ENCODE measurements at places on chromosomes 1 and 21.
A peak's percentile ranks its signal among the peaks of the same experiment; 100 is the strongest.

DNA sequence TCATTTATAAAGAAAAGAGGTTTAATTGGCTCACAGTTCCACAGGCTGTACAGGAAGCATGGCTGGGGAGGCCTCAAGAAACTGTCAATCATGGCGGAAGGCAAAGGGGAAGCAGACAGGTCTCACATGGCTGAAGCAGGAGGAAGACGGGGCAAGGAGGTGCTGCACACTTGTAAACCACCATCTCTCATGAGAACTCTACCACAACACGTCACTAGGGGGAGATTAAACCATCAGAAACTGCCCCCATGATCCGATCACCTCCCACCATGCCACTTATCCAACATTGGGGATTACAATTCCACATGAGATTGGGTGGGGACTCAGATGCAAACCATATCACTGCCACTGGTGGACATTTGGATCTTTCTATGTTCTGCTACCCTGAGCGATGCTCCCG, 351.4 kb downstream of the NPHP4 start:
- DNase-seq, result no peak

DNA sequence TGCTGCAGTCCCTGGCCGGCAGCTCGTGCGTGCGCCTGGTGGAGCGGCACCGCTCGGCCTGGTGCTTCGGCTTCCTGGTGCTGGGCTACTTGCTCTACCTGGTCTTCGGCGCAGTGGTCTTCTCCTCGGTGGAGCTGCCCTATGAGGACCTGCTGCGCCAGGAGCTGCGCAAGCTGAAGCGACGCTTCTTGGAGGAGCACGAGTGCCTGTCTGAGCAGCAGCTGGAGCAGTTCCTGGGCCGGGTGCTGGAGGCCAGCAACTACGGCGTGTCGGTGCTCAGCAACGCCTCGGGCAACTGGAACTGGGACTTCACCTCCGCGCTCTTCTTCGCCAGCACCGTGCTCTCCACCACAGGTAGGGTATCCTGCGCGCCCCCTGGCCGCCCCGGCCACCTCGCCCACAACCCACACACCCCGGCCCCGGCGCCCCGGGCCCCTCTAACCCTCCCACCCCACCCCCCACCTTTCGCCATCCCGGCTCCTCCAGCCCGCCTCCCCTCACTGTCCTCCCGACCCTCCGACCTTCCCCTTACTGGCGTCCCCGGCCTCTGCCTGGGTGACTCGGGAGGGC, 352 bp downstream of the KCNK1 start:
- DNase-seq, result no peak

DNA sequence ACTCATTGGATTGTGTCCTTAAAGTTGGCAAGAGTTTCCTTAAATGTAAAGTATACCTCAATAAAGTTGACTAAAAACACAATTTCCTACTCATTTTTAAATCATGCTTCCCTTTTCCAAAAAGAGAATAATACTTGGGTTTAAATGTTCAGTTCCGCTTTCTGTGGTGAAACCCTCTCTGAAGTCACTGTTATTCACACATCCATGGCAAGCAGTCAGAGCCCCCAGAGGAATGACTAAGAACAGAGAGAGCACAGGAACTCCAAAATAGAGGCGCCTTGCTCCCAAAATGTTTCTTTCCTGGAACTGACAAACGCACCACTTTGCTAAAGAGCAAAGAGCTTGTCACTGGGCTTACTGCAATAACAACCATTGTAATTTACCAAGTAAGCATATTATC, 142.5 kb downstream of the TIAM1 start:
- peak; percentile 95 for DNase-seq

DNA sequence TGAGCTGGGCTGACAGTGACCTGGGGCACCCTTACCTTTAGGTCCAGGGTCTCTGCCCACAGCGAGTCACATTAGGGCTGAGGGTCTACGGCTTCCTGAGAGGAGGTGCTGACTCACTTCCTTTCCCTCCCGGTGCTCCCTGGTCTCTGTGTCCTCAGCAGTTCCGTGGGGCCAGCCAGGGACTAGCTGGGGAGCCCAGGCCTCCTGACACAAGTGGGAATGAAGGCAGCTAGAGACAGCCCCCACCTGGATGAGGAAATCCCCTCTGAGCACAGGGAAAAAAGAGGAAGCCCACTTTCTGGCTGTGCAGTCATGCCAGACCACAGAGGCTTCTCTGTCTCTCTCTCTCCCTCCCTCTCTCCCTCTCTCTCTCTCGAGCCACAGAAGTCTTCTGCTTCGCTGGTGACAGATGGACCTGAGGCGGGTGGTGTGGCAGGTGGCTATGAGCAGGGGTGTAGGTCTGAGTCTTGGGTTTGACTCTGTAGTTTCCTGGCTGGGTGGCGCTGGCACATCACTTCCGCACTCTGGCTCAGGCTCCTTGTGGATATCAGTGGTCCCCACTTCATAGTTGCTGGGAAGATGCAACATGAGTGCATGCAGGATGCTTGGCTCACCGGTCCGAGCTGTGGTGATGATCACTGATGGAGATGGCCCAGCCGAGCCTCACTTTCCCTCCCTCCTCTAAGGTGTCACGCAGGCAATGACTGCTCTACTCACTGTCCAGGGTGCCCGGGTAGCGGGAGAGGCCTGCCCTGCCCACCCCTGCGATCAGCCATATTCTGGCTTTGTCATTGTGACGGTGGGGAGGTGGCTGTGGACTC, 3.5 kb downstream of the SLC66A1 start:
- peak; percentile 81 for DNase-seq

DNA sequence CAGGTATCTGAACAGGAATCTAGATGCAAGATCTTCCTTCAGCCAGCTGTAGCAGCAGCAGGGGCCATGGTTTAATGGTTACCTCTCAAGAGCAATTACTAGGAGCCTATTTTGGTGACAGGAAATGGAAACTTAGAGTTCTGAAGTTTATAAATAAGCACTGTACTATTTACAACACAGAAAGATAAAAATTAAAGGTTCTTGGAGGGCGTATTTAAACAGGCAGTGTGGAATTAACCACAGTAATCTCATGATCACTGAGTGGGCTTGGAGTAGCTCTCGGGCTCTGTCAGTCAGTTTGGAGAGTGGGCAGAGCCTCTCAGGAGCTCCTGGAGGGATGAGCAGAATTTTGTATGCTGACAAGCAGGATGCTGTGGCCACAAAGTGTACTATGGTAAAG, 10.2 kb upstream of the FCRL5 start:
- no peak for DNase-seq

GRCh38 chr21:39120876-39121599, 62.2 kb downstream of the PSMG1 start:
- no peak for DNase-seq

DNA sequence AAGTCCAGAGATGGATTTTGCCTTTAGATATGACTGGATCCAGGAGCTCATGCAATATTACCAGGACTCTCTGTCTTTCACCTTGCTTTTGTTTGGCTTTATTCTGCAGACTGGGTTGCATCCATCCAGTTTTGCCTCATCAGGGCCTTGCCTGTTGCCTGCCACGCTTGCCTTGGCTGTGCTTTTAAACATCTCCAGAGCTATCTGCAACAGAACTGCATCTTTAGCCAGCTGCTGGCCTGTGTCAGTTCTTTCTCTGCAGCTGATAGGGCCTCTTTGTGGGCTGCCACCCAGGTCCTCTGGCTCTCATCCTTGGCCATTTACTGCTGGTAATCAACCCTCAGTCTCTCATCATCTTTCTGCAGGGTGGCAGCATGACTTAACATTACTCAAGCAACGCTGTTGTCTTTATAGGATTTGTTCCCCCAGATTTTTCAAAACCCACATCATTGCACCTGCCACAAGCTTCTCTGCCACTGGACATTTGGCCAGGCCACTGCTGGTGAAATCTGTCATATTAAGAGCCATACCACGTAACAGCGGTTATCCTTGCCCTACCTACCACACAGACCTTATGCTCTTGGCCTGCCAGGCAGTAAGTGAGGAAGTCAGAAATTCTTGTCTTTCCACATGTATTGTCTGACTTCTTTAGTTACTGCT, 24.4 kb upstream of the HUNK start:
- DNase-seq, result no peak

DNA sequence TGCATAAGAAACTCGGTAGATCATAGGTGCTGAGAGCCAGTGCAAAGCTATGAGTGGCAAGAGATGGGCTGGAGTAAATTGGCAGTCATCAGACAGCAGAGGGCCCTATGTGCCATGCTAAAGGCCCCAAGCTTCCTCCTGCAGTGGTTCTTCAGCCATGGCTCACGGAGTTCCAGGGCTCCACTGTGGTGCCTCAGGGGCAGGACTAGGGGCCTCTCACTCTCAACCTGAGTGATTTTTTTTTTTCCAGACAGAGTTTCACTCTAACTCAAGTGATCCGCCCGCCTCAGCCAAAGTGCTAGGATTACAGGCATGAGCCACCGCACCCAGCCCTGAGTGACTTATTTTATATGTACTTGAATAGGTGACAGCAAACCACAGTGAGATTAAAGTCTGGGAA, 10.4 kb upstream of the GJA8 start:
- peak; percentile 38 for DNase-seq

- DNase-seq, result no peak
Measured at GRCh38 chr1:111988743-111989453, 570 bp downstream of the KCND3 start.

GRCh38 chr1:171973421-171973820, 132.1 kb downstream of the DNM3 start:
- DNase-seq, result peak; percentile 27

GRCh38 chr21:17427831-17428483, 84.9 kb upstream of the CXADR start:
- DNase-seq, result no peak

- DNase-seq, result no peak
Measured at GRCh38 chr1:234907940-234908405, 220.7 kb downstream of the TOMM20 start.
